Dermis blood vessel endothelial cell (primary cell): ENCODE measurements at places on chromosomes 5 and 9. TPM values are rescaled to one million over a fixed set of nuclear protein-coding genes. Genes with fewer than 3 reads are reported as not detected.

The ZNF618 gene
- total RNA-seq = 11.7 and 19.5 TPM in 2 replicates

DNA sequence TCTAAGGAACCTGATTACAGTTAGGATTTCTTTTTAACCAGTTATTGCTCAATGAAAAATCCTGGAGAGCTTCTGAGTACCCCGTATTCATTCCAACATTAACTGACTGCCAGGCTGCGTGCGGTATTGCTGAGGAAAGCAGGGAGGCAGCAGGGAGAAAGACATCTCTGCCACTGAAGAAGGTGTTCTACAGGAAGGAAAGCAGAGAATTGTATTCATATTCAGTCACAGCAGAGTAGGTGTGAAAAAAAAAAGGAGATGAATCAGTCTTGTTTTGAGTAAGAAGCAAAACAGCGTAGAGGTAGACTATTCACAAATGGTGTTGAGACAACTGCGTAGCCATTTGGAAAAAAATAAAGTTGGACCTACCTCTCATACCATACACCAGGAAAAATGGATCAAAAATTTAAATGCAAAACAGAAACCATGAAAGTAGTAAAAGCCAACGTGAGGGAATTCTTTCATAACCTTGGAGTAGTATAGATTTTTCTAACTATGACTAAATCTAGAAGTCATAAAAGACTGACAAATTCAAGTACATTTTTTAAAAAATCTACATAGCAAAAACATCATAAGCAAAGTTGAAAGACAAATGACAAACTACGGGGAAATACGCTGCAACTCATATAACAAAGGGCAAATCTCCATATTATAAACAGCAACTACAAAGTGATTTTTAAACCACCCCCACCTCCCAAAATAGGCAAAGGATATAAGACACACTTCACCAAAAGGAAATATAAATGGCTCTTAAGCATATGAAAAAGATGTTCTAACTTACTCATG, 9.9 kb upstream of the NR4A3 start:
- DNase-seq = no peak

DNA sequence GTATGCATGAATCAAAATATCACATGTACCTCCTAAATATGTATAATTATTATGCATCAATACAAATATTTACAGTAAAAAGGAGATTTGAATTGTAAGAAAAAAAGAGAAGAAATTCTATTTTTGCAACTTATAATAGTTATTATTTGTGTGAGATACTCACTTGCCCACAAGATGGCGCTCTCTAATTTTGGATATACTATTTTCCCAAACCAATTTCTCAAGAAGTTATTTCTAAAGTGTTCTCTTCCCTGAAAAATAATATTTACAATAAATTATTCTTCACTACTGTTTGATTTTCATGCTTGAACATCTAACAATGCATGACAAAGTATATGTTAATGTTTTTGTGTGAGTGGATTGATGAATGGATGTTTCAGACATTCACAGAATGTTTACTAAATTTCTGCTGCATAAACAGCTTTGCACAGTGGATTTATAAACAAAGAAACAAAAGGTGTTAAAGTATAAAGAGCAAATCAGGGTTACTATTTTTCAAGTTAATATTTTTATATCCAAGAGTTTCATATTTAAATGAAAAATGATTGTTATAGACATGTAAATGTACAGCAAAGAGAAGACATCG, 503.4 kb downstream of the PDE4D start:
- DNase-seq = peak; percentile 62

DNA sequence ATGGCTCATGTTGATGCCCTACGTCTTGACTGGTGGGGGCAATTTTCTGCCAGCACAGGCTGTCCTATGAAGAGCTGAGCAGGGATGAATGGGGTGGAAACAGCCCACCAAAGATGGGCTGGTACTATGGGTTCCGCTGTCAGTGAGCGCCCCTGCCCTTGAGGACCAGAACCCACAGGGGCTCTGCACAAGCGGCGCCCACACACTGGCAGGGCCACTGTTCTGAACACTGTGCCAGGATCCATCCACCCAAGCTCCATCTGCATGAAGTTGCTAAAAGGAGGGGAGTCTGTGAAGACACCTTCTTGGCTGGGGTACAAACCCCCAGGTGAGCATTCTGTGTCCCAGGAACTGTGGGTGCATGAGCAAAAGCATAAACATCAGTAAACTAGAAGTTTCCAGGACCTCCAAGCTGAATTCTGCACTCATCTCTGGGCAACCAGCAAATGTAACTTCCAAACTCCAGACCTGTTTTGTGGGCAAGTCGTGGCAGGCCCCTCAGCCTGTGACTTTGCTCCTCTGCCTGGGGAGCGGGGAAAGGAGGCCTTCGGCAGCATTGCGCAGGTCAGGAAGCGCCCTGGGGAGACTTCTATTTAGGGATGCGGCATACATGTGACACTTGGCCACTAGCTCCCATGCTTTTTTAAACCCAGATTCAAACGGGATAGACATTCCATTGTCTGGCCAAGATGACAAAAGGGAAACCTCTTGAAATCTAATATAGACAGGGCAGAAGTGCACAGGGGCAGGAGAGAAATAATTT, 48.9 kb downstream of the PTPN3 start:
- no peak for DNase-seq

DNA sequence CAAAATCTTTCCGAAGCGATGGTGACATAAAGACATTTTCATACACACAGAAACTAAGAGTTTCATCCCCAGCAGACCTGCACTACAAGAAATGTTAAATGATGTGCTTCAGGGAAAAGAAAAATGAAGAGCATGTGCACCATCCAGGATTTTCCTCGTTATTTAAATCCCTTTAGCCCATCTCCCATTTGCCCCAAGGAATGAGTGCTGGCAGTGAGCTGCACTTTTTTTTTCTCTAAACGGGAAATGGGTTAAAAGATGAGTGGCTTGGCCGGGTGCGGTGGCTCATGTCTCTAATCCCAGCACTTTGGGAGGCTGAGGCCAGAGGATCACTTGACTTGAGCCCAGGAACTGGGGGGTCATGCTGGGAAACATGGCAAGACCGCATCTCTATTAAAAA, 6.8 kb upstream of the LRRC14B start:
- DNase-seq = no peak

- DNase-seq = no peak
These were observed 22.1 kb downstream of the CAMSAP1 start for GRCh38 chr9:135885100-135885853.

- peak; percentile 64 for DNase-seq
These were observed 116.9 kb downstream of the ARRDC3 start for GRCh38 chr5:91266184-91266705.

DNA sequence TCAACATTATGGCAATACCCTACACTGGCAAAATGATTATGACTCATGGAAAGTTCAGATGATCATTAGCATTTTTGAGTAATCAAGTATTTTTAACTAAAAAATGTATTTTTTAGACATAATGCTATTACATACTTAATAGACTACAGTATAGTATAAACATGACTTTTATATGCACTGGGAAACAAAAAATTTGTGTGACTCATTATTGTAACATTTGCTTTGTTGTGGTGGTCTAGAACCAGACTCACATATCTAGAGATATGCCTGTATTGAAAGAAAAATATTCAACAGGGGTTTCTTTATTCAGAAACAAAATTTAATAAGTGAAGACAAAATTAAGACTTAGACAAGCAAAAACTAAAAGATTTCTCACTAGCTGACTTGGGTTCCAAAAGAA, 385.3 kb upstream of the RIOK2 start:
- DNase-seq = no peak

DNA sequence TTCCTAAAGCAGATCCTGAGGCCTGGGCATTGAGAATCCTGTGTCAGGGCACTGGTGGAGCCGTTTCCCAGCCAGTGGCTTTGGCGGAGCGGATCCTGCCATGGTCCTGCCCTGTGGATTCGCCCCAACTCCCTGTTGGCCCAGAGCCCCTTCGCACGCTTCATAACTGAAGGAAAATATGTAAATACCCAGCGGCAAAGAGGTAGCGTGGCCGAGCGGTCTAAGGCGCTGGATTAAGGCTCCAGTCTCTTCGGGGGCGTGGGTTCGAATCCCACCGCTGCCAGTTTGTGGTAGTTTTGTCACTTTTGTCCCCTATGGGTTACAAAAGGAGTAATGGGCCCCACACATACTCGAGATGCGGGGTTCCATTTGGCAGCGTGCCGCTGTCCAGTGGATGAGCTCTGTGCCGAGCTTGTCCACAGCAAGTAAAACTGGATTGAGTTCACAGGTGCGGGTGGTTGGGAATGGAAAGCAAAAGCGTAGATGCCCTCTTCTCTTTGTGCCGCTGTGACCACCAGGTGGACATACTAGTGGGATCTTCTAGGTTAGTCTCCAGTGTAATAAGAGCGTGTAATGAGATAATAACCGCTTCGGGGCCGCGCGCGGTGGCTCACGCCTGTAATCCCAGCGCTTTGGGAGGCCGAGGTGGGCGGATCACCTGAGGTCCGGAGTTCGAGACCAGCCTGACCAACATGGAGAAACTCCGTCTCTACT, 17.3 kb downstream of the TRIM7 start:
- peak; percentile 85 for DNase-seq

GRCh38 chr5:134374232-134374631, 2.9 kb downstream of the UBE2B start:
- DNase-seq = peak; percentile 16

DNA sequence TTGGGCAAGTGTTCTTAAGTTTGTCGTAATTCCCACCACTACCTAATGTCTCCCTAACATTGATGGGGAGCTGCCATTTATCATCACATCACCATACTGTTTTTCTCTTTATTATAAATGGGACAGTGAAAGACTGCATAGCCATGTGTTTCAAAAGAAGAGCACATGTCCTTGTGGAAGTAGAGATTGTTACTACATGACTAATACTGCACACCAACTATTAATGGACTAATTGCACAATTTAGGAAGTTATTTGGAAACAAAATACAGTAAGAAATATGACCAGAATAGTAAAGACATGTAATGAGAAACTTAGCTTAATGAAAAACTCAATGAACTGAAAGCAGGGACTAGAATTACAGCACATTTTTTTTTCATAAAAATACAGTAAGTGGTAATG, 12.0 kb upstream of the ELOVL7 start:
- DNase-seq = no peak

- DNase-seq = no peak
These were observed 1413.6 kb upstream of the ACO1 start for GRCh38 chr9:30970812-30971211.

GRCh38 chr5:157107508-157107907, 1.3 kb downstream of the HAVCR2 start:
- DNase-seq = no peak

DNA sequence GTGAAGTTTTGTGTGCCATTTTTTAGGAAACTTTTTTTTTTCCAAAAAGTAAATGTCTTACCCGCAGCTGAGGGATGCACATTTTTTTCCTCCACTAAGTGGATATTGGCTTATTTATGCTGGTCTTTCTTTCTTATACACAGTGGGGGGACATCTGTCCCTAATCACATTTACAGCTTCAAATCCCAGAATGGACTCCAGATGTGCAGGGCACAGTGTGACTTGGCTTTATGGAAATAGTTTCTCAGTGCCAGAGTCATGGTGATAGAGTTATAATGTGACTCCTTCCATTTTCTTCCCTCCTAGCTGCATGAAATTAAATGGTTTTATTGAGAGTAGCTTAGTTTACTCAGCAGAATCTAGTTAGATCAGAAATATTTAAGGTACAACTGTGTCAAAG, 66.5 kb downstream of the SV2C start:
- no peak for DNase-seq

DNA sequence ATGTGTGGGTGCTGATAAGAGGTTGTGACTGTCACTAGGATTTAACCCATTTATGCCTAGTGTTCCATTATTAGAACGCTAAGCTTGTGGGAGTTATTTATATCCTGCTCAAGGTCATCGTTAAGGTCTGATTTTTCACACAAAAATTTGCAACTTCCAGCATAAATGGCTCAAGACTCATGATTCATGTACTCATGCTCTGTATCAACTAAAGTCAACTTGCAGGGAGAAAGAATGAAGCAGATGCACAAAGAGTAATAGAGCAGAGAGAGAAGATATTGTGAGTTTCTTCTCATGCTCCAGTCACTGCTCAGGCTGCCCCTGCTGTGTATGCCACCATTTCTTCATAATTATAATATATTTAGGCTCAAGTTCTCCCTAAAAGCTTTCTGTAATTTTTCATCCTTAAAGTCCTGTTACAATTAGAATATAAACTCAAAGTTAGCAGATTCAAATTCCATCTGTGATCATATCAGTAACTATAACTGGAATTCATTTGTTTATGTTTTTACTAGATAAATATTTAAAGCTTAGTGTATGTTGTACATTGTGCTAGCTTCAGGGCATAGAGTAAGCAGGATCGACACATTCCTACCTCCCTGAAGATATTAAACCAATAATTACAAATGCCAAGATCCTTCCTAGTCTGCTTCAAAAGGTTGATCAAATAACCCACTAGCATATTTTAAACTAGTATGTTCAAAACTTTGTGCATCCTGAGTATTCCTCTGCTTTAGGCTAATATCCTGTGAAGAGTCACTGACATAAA, 136.7 kb downstream of the NUDT12 start:
- no peak for DNase-seq

GRCh38 chr5:157710882-157711281, 20.3 kb upstream of the THG1L start:
- DNase-seq = no peak
